ENCODE measurements at places on chromosomes 13 and 19.

GRCh38 chr19:58325311-58326022 is 1.3 kb upstream of the ZSCAN22 start:
- DNase-seq, result no peak

GRCh38 chr13:112132142-112132541 is 65.2 kb downstream of the SOX1 start:
- no peak for DNase-seq

- DNase-seq, result peak; percentile 52
Measured at GRCh38 chr13:74115133-74115532, 19.1 kb downstream of the KLF12 start.

GRCh38 chr13:70090036-70090723 is 17.4 kb upstream of the ATXN8OS start:
- DNase-seq, result no peak

DNA sequence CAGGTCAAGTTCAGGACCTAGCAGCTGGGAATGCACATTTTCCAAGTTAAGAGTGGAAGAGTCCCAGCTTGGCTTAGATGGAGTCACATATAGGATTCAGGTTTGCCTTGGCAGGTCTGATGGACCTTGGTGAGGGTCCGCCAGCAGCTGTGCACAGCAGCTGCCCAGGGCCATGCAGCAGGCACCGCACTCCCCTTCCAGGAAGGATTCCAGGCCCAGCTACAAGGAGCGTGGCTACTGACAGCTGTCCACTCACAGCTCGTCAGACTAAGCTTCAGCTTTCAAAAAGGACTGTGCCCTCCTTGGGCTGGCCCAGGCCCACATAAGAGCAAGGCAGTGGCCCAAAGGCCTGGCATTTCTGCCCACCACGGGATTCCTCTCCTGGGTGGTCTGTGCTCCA is 68.4 kb downstream of the ALOX5AP start:
- DNase-seq, result no peak

DNA sequence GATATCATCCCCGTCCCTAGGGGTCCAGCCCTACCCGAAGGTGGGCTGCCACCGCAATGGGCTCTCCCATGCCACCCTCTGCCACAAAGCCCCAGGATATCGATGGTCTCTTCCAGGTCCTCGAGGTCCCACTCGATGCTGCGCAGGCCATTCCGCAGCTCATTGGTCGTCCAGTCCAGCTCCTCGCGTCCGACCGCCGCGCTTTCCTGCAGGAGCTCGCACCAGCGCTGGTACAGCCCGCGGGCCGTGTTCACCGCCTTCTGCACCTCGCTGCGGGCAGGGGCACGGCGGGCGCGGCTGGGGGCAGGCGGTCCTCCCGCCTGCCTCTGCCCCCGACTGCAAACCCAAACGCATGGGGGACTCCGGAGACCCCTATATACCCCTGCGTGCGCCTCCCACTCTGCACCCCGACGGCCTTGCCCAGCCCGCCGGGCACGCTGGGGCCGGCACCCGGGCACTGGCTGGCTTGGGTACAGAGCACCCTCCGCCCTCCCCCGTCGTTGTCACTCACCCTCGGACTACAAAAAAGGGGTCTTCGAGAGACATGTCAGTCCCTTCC is 468 bp downstream of the STX10 start:
- no peak for DNase-seq

- DNase-seq, result no peak
Measured at GRCh38 chr19:6423499-6424194, 964 bp downstream of the KHSRP start.

- DNase-seq, result no peak
Measured at GRCh38 chr19:54616057-54616456, 14.2 kb upstream of the LILRB1 start.

- DNase-seq, result no peak
Measured at GRCh38 chr13:60267498-60268202, 103.9 kb upstream of the DIAPH3 start.

GRCh38 chr19:54160854-54161253 is 1.3 kb upstream of the LENG1 start:
- DNase-seq, result no peak

GRCh38 chr13:51849145-51850101 is 4.4 kb upstream of the TMEM272 start:
- DNase-seq, result no peak

DNA sequence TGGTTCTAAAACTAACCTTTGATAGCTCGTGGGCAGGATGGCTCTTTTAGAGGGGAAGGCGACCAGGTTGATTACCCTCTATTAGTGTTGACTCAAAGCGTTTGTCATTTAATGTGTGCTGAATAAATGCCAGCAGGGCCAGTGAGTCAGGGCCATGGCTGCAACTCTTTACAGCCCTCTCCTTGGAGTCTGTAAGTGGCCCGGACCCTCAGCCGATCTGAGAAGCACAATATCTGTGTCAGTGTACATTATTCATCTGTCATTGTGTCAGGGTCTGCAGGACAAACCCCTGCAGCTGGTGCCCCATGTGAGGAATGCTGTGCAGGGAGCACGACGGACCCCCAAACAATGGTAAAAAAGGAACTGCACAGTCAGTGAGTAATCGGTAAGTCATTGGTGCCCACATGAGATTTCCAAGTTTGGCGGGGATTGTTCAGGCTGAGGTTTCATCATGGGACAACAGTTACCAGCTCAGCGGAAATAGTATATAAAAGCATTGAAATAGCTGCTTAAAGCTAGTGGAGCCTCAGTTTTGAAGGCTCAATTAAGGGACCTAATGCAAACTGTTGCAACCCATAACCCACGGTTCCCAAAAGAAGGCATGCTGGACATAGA is 139.1 kb downstream of the ZNF675 start:
- DNase-seq, result no peak

DNA sequence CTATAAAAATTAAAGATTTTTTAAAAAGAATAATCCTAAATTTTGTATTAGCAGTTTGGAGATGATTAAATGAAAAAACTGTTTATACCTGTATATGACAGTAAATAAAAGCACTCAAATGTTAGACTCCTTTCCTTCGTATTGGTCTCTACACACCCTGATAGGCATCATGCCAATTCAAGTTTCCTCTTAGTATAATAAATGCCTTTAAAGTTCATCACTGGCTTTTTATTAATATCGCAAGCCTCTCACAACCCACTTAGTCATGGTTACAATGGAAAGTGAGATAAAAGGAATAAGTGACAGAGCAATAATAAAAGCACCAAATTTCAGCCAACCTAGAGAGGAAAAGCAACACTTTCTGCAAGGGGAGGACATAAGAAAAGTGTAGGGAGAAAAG is 102.2 kb downstream of the PIBF1 start:
- DNase-seq, result no peak

GRCh38 chr13:98286799-98287198 is 109.7 kb upstream of the RNF113B start:
- DNase-seq, result no peak

DNA sequence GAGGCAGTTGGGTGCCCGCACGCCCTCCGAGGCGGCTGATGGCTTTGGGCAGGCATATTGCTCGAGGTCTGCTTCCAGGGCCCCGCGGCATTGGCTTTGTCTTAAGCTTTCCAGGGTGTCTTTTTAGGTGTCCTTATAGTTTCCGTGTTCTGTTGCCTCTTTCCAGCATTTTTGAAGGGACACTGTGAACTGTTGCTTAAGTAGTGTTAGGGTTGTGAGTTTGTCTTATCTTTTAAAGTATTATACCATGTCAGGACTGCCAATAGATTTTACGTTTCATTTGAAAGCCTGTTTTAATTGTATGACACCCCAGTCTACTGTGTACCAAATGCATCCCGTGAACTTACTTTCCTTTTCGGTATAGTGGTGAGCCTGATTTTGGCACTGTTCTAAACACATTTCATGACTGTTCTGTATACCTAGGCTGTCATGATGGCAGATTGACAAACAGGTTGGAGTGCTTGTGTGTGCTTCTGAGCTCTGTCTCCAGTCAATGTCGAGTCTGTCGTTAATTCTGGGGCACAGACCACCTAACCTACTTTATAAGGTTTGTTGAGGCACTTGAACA is 656 bp downstream of the PCCA start:
- no peak for DNase-seq

DNA sequence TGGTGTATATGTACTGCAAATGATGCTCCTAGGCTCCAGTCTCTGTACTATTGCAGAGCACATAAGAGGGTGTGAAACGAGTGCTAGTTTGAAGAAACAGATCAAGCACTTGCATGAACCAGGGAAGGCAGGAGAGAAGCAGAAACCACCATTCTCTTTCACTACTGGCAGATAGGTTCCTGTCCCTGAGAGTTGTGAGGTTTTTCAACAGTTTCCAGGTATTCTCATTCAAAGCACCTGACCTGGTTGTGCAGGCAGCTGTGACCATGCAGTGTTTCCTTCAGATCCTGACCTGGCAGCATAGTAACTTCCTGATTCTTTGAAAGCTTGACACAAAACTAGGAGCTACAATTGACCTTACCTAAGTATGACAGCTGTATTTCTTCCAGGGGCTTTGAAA is 164.9 kb downstream of the UFM1 start:
- DNase-seq, result no peak

DNA sequence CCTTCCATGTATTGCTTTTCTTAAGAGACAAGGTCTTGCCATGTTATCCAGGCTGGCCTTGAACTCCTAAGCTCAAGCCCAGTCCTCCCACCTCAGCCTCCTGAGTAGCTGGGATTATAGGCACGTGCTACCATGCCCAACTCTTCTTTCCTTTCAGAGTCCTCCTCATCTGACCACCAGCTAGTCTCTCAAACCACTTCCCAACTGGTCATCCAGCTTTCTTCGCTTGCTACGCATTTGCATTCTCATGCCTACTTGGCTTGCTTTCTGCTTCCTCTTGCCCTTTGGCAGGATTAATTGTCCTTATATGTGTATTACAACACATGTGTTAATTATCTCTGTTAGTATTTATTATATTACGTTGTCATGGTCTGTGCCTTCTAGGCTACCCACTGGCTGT is 6.3 kb downstream of the GPR18 start:
- DNase-seq, result no peak
